ENCODE measurements at places on chromosomes 1 and 21.

GRCh38 chr1:74773582-74773981, 40.6 kb downstream of the TYW3 start:
- H3K4me3 ChIP-seq = no peak overlapping the region
- DNase-seq = no peak
- H3K27ac ChIP-seq = no peak overlapping the region
- H3K27me3 ChIP-seq = no peaks in the 10 kb centered on the region
- H3K4me1 ChIP-seq = no peaks in the 10 kb centered on the region

GRCh38 chr21:44390886-44391285, 37.5 kb downstream of the TRPM2 start:
- no peak overlapping the region for H3K27ac ChIP-seq
- H3K36me3 ChIP-seq = no peaks in the 10 kb centered on the region
- peak; percentile 30 for DNase-seq
- H3K4me1 ChIP-seq = no peaks in the 10 kb centered on the region

- no peak for DNase-seq
- H3K4me1 ChIP-seq = no peaks in the 10 kb centered on the region
- H3K27ac ChIP-seq = no peak overlapping the region
Observed at GRCh38 chr1:27770293-27770830, 2.7 kb upstream of the STX12 start.

DNA sequence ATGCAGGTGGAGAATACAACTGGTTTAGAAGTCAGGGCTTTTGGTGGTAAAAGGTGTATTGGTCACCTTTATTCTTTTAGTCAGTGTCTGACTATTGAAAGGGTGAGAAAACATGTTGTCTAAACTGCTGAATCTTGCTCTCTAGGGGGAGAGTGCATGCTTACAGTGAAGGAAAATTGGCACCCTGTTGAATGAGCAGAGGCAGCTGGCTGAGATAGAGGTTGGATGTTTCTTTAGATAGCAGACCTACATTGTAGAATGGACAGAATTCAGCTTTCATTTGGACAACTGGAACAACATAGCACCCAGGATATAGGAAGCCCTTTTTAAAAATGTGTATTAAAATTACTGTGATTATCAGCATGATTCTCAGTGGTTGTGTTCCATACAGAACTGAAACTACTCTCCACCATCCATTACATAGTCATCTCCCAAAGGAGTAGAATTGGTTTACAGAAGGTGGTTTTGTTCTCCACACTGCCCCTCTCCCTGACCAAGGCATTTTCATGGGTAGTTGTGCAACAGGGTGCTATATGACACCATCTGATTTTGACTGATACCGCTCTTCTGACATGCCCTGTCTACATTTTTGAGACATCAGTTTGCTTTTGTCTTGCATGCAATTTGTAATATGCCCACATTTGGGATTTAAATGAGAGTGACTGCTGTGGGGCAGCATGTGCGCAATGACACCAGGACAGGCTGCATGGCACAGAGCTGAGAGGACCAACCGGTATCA, 16.2 kb downstream of the RHOU start:
- no peaks in the 10 kb centered on the region for H3K27me3 ChIP-seq
- no peak for DNase-seq
- peaks cover 2% of the 10 kb centered on the region for H3K36me3 ChIP-seq

DNA sequence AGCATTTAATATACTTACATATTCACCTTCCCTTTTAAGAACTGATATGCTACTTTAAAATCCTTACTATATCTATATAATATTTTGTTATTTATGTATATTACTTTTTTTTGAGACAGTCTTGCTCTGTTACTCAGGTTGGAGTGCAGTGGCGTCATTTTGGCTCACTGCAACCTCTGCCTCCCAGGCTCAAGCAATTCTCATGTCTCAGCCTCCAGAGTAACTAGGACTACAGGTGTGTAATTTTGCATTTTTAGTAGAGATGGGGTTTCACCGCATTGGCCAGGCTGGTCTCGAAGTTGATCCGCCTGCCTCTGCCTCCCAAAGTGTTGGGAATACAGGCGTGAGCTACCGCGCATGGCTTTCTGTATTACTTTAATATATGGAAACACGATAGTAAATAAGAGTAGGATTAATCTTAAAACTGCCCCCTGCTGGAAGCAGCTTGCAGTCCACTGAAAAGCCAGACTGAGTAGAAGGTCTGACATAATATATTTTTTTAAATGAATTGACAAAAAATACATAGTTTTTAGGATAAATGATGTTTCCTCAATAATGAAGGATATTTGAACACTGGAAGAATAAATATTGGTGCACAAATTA, 24.4 kb downstream of the RCAN3 start:
- H3K4me1 ChIP-seq = no peaks in the 10 kb centered on the region
- no peak overlapping the region for H3K27ac ChIP-seq
- no peak for DNase-seq
- no peak overlapping the region for H3K4me3 ChIP-seq
- H3K36me3 ChIP-seq = no peaks in the 10 kb centered on the region

- no peak overlapping the region for H3K27ac ChIP-seq
- no peaks in the 10 kb centered on the region for H3K36me3 ChIP-seq
- H3K4me3 ChIP-seq = no peak overlapping the region
Observed at GRCh38 chr1:154744352-154745035, 125.6 kb downstream of the KCNN3 start.

GRCh38 chr1:152191260-152191659, 32.2 kb upstream of the RPTN start:
- no peak overlapping the region for H3K27ac ChIP-seq
- H3K36me3 ChIP-seq = no peaks in the 10 kb centered on the region
- DNase-seq = no peak
- H3K4me1 ChIP-seq = peaks cover 3% of the 10 kb centered on the region
- H3K4me3 ChIP-seq = no peak overlapping the region

DNA sequence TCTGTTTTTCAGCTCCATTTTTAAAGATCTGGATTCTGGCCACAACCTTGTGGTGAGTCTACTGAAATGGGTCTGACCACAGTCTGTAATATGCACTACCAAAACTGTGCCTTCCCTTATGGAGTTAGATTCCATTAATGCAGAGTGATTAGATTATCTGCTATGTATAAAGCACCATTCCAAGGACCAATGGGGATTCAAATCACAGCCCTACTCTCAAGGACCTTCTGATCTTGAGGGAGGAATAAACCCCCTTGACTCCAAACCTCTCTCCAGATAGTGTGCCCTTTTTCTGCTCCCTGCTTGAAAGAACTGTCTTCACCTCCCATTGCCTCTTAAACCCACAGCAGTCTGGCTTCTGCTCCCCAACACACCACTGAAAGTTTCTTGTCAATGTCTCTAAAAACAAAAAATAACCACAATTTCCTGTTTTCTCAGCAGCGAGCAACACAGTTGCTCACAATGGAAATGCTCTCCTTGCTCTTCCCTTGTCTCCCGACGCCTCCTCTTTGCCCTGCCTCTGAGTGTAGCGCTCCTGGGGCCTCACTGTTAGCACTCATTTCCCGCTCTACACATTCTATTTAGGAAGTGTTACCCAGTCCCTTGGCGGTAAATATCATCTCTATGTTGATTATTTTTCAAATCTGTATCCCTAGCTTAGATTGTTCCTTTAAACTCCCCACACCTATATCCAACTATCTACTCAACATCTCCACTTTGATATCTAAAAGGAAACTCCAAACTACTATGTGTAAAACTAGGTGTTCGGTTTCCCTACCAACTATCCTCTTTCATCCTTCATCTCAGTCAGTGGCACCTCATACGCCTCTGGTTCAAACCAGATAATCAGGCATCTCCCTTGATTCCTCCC, 13.6 kb downstream of the PCNX2 start:
- H3K36me3 ChIP-seq = no peaks in the 10 kb centered on the region
- H3K27ac ChIP-seq = no peak overlapping the region
- no peaks in the 10 kb centered on the region for H3K4me1 ChIP-seq
- no peak for DNase-seq

GRCh38 chr1:226749467-226749866, 10.4 kb upstream of the ITPKB start:
- no peak for DNase-seq
- H3K4me1 ChIP-seq = no peaks in the 10 kb centered on the region
- no peaks in the 10 kb centered on the region for H3K36me3 ChIP-seq
- no peaks in the 10 kb centered on the region for H3K27me3 ChIP-seq
- no peak overlapping the region for H3K4me3 ChIP-seq

- H3K27ac ChIP-seq = no peak overlapping the region
- no peaks in the 10 kb centered on the region for H3K36me3 ChIP-seq
- DNase-seq = no peak
- no peak overlapping the region for H3K4me3 ChIP-seq
- no peaks in the 10 kb centered on the region for H3K4me1 ChIP-seq
Observed at GRCh38 chr1:111006556-111006955, 42.8 kb upstream of the LRIF1 start.

- no peaks in the 10 kb centered on the region for H3K4me1 ChIP-seq
- peaks cover 2% of the 10 kb centered on the region for H3K27me3 ChIP-seq
- H3K36me3 ChIP-seq = no peaks in the 10 kb centered on the region
- H3K27ac ChIP-seq = no peak overlapping the region
Observed at GRCh38 chr1:215661033-215661432, 93.9 kb downstream of the KCTD3 start.

- H3K27me3 ChIP-seq = no peaks in the 10 kb centered on the region
- no peak for DNase-seq
- H3K27ac ChIP-seq = no peak overlapping the region
- H3K4me1 ChIP-seq = peaks cover 2% of the 10 kb centered on the region
- H3K4me3 ChIP-seq = no peak overlapping the region
Observed at GRCh38 chr1:198258491-198258890, 101.7 kb downstream of the NEK7 start.

DNA sequence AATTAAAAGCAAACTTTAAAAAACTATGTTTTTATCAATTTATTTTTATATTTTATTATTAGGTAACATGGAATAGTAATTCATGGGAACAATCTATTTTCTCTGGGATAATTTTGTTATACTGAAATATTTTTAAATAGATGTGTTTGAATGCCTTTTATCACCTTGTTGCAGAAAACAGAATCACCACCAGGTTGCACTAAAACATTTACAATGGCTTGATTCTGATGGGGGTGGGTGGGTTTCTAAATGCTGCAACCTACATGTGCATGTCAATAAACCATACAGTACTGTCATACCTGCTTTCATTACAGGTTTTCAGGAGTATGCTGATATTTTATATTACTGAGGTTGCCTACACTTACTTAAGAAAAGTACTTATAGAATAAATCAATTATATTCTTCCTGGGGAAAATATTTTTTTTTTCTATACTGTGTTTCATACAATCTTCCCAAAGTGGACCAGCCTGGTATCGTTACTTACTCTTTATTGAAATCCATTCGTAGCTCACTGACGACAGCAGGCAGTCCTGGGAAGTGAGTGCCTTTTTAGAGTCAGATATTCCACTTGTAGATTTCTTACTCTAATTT, 132.8 kb downstream of the PTPRC start:
- H3K4me3 ChIP-seq = no peak overlapping the region
- no peak for DNase-seq
- H3K36me3 ChIP-seq = no peaks in the 10 kb centered on the region
- no peak overlapping the region for H3K27ac ChIP-seq
- H3K27me3 ChIP-seq = no peaks in the 10 kb centered on the region
- H3K4me1 ChIP-seq = no peaks in the 10 kb centered on the region

GRCh38 chr1:67209521-67209920, 43.3 kb downstream of the IL23R start:
- no peak overlapping the region for H3K27ac ChIP-seq
- H3K36me3 ChIP-seq = no peaks in the 10 kb centered on the region
- no peaks in the 10 kb centered on the region for H3K27me3 ChIP-seq
- H3K4me3 ChIP-seq = no peak overlapping the region
- H3K4me1 ChIP-seq = no peaks in the 10 kb centered on the region

DNA sequence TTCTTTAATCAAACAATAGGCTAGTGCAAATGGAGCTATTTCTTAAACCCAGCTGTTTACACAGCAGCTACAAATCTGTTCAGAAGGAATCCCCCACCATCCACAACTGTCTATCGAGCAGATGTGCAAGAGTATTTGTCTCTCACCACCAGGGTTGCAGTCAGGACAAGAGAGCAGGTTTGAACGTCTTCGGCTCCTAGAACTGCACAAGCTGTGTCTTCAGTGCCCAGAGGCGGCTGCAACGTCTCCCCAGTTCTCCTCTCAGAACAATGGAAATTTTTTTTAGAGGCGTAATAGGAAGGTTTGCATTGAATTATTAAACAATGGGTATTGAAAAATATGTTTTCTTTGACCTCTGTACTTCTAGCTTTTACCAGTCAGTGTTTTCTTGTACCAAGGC, 7.3 kb downstream of the OVAAL start:
- no peaks in the 10 kb centered on the region for H3K36me3 ChIP-seq
- DNase-seq = no peak
- H3K27me3 ChIP-seq = no peaks in the 10 kb centered on the region
- H3K4me1 ChIP-seq = peaks cover 11% of the 10 kb centered on the region
- H3K27ac ChIP-seq = no peak overlapping the region

DNA sequence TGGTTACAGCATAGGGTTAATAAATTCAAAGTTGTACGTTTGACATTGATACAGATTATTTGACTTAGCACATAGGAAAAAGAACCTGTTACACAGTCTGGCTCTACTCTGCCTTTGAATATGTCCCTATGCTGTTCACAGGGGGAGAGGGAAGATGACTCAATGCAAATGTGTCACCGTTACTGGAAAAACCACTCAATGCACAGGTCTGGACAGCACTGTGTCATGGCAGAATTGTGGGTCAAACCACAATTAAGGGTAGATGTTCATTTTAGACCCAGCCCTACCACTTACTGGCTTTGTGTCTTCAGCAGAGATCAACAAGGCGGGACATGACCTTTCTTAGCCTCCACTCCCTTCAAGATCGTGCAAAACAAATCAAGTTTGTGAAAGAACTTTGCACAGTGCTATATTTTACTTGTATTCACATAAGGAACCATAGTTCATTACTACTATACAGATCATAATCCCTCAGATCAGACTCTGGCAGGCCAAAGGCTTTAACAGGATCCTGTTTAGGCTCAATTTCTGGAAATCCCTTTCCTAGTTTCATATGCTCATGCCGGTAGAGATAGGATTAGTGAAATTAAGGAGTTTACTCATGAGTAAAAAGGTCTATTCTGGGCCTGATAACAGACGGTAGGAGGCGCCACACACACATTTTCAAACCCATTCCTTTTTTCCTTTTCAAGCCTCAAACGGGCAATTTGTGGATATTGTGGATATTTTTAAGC, 22.1 kb downstream of the EIF2D start:
- DNase-seq = no peak
- no peaks in the 10 kb centered on the region for H3K27me3 ChIP-seq
- H3K36me3 ChIP-seq = peaks cover 11% of the 10 kb centered on the region
- no peak overlapping the region for H3K4me3 ChIP-seq
- no peak overlapping the region for H3K27ac ChIP-seq

DNA sequence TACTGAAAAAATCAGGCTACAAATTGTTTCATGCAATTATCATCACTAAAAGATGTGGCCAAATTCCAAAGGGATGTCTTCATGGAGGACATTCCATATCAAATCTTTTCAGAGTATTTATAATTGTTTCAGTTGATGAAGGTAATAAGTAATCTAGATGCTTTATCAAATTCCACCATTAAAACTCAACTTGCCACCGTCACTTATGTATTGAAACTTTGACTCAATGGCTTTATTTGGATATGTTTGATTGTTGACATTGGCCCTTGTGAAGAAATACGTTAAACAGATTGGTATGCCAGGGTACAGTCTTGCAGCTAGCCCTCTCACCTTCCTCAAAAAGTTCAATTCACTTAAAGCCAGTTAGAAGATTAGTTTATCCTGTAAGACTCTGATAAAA, 32.2 kb upstream of the PALMD start:
- no peaks in the 10 kb centered on the region for H3K36me3 ChIP-seq
- H3K27me3 ChIP-seq = no peaks in the 10 kb centered on the region
- no peaks in the 10 kb centered on the region for H3K4me1 ChIP-seq
- H3K27ac ChIP-seq = no peak overlapping the region

GRCh38 chr1:3954170-3955169, 54.4 kb upstream of the C1orf174 start:
- H3K27me3 ChIP-seq = no peaks in the 10 kb centered on the region
- H3K27ac ChIP-seq = no peak overlapping the region
- H3K4me3 ChIP-seq = no peak overlapping the region
